ENCODE measurements at places on chromosomes 7 and 10.

- no peak for DNase-seq
These were observed 61.9 kb downstream of the FOXL3 start for GRCh38 chr7:351681-352480.

GRCh38 chr7:106590209-106590816, 70.6 kb downstream of the CCDC71L start:
- DNase-seq = no peak

DNA sequence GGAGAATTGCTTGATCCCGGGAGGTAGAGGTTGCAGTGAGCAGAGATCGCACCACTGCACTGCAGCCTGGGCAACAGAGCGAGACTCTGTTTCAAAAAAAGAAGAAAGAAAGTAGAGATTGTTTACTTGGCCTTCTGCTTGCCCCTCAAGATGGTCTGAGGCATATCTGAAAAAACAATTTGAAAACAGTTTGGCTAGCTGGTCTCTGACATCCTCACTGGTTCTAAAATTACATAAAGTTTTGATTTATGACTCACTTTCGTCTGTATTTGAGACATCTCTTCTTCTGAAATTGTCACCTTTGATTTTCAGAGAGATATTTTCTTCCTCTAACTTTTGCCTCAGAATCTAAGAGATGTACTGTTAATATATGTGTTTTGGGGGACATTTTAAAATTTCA, 49.6 kb upstream of the HELLS start:
- DNase-seq = no peak

- DNase-seq = no peak
These were observed 51.8 kb upstream of the CHST3 start for GRCh38 chr10:71912431-71912830.

DNA sequence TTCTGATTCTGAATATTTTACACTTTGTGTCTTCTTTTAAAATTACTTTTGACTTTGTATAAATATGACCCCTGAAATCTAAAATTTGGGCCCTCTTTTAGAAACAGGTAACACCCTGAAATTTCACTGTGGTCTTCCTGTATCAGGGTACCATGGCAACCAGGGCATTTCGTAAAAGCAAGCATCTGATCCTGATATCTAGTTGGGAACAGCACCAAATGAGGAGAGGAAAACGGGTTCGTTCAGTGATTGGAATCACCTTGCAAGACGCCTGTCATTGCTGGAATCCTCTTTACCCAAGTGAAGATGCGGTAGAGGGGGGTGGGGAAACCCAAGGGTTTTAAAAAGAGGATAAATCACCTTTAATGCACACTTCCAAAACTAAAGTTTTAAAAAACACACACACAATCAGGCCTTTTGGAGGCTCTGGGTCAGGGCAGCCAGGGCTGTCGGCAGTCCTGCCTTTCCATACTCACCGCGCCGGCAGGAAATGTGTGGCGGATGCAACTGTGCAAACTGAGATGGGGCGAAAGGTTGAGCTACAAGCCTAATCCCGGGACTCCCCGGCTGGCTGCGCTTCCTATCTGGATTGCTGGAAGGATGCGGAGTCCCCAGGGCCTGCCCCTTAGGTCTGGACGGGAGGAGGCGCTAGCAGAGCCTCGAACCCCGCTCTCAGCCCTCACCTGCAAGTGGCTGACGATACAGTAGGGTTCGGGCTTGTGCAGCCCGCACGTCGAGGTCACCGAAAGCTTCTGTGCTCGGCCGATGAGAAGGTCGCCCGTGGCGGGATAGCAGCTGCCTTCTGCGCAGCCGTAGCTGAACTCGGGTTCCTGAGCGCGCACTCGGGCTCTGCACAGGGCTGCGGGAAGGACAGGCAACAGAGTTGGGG, 1.8 kb downstream of the LAMB1 start:
- no peak for DNase-seq

DNA sequence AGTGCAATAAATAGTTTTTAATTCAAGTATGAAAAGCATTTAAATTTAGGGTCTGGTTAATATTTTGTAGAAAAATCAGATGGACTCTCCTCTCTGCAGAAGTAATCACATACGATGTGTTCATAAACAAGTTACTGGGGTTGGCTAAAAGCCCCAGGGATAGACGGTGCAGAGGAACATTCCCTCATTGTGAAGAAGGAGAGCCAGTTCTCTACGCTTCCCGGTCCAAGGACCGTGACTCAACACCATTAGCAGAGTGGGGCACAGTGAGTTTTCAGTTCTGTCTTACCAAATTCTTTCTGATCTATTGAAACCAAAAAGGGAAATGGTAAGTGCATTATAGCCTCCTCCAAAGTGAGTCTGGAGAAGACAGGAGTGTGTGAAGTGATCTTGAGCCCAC, 327.8 kb downstream of the WDR37 start:
- no peak for DNase-seq

DNA sequence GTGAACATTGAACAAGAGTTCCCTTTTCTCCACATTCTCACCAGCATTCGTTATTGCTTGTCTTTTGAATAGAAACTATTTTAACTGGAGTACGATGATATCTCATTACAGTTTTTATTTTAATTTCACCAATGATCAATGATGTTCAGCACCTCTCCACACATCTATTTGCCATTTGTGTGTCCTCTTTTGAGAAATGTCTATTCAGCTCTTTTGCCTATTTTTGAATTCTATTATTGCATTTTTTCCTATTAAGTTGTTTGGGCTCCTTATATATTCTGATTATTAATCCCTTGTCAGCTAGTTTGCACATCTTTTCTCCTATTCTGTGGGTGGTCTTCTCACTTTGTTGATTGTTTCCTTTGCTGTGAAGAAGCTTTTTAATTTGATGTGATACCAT, 241.1 kb upstream of the CTBP2 start:
- no peak for DNase-seq

- no peak for DNase-seq
These were observed 47.2 kb downstream of the PRF1 start for GRCh38 chr10:70555371-70555770.

DNA sequence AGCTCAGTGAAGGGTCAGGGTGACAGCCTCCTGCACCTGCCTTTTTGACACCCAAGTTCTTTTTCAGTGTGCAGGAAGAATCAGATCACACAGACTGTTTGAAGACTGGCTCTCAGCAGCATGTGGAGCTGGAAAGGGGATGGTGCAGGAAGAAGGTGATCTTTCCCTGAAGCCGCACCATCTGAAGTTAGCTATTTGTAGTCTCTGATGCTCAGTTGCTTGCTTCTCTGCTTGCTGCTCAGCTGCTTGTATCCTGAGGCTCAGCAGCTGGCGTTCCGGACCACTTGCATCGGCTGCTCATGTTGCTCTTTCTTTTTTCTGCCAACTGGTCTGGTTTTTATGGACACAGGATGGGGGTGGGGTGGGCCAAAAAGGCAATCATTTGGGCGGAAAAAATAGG, 15.8 kb upstream of the DNMBP start:
- no peak for DNase-seq

DNA sequence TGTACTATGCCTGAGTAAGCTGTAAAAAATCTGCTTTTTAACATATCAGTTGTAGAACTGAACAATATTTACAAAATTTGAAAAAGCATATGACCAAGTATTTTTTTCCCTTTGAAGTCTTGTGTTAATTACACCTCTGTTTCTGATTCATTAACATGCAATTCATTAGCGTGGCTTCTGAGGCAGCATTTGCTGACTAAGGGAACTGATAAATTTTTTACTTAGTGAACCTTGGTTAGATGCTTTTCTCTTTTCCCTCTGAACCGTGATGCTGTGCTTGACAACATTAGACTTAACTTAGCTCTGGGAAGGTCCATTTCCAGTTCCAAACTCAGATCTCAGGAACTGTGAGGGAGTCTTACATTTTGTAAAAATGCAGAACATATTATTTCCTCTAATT, 28.1 kb downstream of the TWIST1 start:
- no peak for DNase-seq

DNA sequence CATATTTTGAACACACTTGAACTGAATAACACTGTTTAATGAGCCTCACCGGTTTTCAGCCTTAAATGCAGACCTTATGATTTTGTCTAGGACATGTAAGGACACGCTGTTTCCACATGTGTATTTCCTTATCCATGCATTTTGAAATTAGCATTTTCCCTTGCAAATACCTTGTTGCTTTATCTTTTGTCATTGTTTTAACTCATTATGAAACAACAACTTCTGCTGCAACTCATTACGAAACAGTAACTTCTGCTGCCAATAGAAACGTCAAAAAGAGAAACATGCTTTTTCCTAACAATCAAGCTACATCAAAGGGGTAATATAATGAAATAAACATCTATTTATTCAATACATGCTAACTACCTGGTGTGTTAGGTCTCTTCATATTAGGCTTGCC, 322.0 kb downstream of the AGMO start:
- no peak for DNase-seq
